ENCODE measurements at places on chromosomes 6 and 20.

- no peak for DNase-seq
Observed at GRCh38 chr6:147689398-147689797, 180.9 kb downstream of the SAMD5 start.

DNA sequence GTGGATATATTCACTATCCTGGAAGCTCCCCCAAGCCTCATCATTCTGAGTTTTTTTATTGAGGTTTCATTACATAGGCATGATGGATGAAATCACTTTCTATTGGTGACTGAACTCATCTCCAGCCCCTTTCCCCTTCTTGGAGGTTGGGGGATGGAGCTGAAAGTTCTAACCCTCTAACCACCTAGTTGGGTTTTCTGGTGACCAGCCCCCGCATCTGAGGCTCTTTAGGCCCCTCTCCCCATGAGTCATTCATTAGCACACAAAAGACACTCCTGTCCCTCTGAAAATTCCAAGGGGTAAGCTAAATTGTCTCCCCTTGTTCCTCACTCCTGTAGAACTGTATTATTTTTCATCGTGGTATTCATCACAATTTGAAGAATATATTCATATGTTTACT is 33.3 kb downstream of the GFRA4 start:
- no peak for DNase-seq

GRCh38 chr6:147434516-147434915 is 74.0 kb upstream of the SAMD5 start:
- no peak for DNase-seq

DNA sequence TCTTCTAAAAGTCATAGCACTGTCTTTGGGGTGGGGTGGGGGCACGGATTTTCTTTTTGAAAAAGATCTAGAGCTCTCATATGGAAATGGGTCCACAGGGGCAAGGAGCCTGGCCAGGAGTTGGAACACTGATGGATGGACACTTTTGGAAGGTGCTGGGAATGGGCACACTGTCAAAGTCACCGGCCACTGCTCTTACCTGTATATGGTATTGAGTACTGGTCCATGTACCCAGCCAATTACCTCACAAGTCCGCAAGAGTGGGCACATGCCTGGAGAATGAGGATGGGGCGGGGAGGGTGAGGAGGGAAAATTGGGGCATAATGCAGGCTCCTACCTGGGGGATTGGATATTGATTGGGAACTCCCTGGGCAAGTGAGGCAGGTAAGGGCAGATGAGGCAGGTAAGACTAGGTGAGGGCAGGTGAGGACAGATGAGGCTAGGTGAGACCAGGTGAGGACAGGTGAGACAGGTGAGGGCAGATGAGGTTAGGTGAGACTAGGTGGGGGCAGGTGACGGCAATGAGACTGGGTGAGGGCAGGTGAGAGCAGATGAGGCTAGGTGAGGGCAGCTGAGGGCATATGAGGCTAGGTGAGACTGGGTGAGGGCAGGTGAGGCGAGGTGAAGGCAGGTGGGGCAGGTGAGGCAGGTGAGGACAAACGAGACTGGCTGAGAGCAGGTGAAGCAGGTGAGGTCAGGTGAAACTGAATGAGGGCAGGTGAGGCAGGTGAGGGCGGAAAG is 167.9 kb downstream of the NRN1 start:
- DNase-seq: no peak

DNA sequence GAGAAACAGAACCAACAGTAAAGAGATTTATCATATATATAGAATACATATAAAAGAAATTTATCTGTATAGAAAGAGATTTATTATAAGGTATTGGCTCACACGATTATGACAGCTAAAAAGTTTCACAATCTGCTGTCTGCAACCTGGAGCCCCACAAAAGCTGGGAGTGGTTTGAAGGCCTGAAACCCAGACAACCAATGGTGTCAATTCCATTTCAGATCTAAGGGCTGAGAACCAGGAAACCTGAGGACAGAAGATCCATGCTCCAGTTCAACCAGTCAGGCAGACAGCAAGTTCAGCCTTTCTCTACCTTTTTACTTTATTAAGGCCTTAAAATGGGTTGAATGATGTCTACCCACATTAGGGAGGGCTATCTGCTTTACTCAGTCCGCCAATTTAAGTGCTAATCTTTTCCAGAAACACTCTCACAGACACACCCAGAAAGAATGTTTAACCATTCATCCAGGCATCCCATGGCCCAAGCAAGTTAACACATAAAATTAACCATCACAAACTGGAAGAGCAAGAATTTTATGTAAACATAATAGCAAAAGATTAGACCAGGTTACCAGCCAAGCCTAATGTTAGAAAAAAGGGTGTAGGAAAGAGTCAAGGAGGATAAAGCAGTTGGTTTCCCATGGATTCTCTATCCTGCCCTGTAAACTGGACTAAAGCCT is 170.9 kb downstream of the FUT9 start:
- no peak for DNase-seq

DNA sequence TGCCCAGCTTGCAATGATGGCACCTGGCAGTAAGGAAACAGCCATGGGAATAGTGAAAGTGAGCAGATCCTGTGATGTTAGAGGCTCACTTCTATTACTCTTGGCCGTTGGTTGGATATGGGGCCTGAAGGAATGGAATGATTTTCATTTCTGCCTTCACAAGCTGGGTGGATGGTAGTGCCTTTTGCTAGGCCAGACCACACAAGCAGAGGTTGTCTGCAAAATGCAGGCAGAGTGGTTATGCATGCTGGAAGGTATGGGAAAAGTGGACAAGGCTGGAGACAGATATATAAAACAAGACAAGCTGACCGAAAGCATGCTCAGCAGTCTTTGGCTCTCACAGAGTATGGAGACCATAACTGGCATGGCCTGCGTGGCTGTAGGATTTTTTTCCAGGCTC is 50.7 kb upstream of the ERVFRD-1 start:
- DNase-seq: no peak

GRCh38 chr20:58651946-58652605 is 993 bp downstream of the STX16 start:
- DNase-seq: peak; percentile 45

DNA sequence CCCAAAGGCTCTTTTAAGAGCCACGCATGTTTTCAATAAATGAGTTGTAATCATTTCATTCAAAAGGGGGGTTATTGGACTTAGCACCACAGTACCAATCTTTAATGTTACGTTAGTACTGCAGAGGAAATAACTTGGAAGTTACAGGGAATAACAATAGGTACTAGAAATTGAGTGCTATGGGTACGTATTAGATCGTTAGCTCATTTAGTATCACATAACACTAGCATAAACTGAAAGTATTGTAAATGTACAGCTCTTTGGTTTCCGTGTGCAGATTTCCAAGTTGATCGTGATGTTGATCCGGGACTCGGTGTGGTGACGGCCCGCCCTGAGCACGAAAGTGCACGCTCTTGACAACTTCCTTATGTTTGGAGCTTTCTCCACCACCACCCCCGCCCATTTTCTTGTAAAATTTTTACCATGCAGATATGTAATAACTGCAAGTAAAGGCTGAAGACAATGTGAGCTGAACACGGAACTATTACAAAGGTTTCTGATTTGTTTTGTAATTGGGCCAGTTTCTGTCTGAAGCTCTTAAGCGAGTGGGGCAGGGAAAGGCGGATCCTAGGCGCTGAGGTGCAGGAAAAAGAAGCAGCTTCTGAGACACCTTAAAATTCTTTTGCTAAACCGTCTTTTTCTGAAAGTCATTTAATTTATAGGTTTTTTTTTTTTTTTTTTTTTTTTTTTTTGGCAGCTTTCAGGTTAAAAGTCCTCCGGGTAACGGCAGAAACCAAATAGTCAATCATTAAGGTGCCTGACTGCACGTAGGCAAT is 71.5 kb downstream of the HFE start:
- DNase-seq: peak; percentile 18

GRCh38 chr20:10954137-10954840 is 280.5 kb upstream of the JAG1 start:
- no peak for DNase-seq

All from stimulated activated CD4-positive, alpha-beta T cell treated with anti-CD3 and anti-CD28 coated beads, TNF-alpha, amount 100 ng/mL, for 24 hours (primary cell).